Regular cardiac myocyte (primary cell): ENCODE measurements at places on chromosomes 16 and 17. TPM values are rescaled to one million over a fixed set of nuclear protein-coding genes. Genes with fewer than 3 reads are reported as not detected.

CCL5 gene
- total RNA-seq = 0.28 TPM in 1 of 2 replicates, not detected in the other

ABCA10 gene
- total RNA-seq = 0.77 and 3.9 TPM in 2 replicates

UTS2R gene
- total RNA-seq = not detected in 2 replicates

KAT7 gene
- total RNA-seq = 28.6 and 29.3 TPM in 2 replicates

GFAP gene
- total RNA-seq = under 0.01 TPM in 2 replicates

C16orf89 gene
- total RNA-seq = 1.1 TPM in 1 of 2 replicates, not detected in the other

SPNS2 gene
- total RNA-seq = 0.96 and 1.1 TPM in 2 replicates

KRTAP2-1 gene
- total RNA-seq = not detected in 2 replicates

SMIM22 gene
- not detected in 2 replicates for total RNA-seq

ABCC6 gene
- total RNA-seq = 0.19 and 1.1 TPM in 2 replicates

UNC45B gene
- not detected in 2 replicates for total RNA-seq

SLC9A5 gene
- 1.2 and 2.3 TPM in 2 replicates for total RNA-seq

ZNF385C gene
- under 0.01 TPM in 1 of 2 replicates, not detected in the other for total RNA-seq

GFER gene
- total RNA-seq = 9.0 and 10.2 TPM in 2 replicates

KRT12 gene
- total RNA-seq = not detected in 2 replicates

PPP1R9B gene
- 29.0 and 61.5 TPM in 2 replicates for total RNA-seq
